ENCODE measurements at places on chromosomes 1 and 21.

DNA sequence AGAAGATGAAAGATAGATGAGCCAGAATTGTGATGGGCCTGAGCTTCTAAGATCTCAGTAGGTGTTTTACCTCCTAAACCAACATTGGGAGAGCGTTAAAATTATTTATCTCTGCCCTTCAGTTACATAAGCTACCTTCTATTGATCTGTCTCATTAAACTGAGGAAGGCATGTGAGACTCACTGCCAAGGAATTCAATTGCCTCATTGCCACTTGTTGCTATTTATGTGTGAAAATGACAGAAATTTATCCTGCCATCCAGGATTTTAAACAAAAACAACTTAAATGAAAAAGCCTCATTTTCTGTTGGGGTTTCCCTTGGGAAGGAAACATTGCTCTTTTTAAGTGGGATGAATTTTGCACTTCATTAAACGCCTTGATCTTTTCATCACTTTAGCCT is 78.7 kb upstream of the RUNX1 start:
- DNase-seq, result peak; percentile 9

- DNase-seq, result no peak
Measured at GRCh38 chr1:20086800-20087199, 16.8 kb downstream of the PLA2G5 start.

DNA sequence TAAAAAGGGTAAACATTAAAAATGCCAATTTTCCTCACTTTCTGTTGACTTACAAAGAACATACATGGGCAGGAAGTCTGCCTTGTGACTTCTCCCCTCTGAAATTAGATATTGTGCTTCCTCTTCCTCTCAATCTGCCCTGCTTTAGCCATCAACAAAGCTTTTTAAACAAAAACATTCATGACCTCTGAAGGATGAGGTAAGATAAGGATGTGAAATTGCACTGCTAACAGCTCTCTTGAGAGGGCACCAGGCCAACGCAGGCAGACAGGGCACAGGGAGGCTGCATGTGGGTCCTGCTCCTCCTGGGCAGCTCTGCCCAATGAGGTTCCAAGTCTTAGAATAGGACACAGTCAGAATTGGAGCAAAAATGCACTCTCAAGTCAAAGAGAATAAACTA is 62.1 kb downstream of the DEGS1 start:
- no peak for DNase-seq

- DNase-seq, result no peak
Measured at GRCh38 chr1:94823116-94823515, 3.0 kb downstream of the SLC44A3 start.

- DNase-seq, result no peak
Measured at GRCh38 chr1:68485431-68486022, 11.4 kb downstream of the DEPDC1 start.

DNA sequence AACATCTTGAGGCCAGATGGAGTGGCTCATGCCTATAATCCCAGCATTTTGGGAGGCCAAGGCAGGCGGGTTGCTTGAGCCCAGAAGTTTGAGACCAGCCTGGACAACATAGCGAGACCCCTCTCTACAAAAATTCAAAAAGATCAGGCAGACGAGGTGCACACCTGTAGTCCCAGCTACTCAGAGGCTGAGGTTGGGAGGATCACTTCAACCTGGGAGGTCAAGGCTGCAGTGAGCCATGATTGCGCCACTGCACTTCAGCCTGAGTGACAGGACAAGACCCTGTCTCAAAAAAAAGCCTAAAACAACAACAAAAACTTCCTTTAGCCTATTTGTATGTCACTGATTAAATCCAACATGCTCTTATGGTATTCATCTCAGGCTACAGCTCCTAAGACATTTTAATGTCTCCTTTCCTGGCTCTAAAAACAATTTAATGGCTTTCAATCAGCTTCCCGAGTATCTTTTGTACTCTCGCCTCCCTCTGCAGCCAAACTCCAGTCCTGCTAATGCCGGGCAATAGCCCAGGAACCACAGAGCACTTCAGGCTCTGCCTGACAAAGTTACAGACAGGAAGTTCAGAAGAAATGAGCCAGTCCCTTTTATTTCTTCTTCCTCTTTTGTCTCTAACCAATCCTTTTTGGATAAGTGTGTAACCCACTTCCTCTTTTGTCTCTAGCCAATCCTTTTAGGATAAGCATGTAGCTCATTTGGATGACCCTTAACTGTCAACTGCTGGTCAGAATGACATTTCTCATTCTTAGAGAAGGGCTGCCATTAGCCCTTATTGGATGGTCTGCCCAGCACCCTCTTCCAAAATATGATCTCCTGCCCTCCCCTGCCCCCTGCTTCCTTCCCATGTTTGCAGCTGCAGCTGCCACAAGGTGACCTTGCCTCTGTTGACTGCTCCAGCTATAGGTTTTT is 6.6 kb upstream of the DOP1B start:
- DNase-seq, result no peak

DNA sequence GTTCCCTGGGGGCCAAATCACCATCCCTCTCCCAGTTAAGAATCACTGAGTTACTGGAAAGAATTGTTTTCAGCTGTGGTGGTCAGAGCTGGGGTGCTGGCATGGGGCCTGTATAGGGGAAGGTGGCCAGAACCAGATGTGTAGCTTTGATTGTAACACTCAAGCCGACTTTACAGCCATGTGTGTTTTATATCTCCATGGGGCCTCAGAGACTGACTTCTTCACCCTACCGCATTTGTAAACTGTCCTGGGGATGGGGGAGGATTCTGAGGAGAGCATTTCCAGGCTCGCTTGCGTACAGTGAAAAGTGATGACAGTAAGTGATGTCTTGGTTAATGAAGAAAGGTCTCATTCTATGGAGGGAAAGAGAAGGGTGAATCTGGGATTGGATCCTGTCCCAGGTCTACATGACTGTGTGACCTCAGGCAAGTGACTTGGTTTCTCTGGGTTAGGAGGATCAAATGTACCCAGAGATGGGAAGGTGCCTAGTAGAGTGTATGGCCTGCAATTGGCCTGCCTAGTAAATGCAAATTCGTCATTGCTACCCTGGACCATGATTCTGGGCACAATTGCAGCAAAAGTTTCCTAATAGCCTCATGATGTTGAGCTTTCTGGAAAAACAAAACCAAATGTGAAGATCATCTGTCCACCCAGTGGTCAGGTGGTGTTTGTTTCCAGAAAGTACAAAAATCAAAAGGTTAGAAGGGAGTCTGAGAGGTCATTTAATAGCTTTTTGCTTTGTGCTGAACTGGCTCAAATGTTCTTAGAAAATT is 49.7 kb upstream of the RCC2 start:
- DNase-seq, result no peak

GRCh38 chr1:160004001-160004400 is 27.8 kb downstream of the PIGM start:
- DNase-seq, result no peak

GRCh38 chr21:35400233-35400939 is 351.3 kb upstream of the RUNX1 start:
- no peak for DNase-seq

DNA sequence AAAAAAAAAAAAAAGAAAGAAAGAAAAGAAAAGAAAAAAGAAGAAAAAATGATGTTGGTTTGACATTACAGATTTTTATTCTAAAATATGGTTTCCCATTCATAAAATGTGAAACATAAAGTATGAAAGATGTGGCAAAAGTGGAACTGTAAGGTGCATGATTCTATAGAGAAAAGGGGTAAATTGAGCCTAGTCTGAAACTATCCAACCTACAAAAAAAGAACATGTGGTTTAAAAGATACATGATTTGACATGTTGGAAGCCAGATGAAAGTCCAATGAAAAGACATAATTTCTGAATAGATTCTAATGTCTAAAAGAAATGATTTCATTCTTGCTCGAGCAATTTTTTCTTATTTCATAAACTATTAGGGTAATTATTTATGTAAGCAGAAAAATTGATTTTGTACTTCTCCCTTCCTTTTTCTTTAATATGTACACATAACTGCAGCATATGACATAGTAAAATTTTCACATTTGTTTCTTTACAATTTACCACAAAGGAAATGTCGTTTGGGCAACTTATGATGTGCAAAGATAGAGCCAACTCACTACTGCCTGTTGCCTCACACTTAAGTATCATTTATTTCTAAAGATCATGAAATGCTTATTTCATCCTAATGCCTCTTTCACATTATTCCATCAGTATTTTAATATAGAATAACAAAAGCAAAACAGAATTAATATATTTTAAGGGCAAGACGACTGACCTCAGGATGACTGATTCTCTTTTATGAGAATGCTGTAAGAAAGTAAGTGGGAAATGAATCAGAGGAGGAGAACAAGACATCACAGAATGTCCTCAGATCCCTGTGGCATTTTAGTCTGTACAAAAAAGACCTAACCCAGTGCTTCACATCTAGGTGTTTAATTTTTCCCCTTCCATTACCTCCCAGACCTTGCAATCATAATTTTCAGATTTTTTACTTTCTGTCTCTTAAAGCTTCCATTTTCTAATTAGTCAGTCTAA is 165.8 kb upstream of the HMCN1 start:
- DNase-seq, result no peak

- no peak for DNase-seq
Measured at GRCh38 chr1:81559662-81560350, 240.9 kb upstream of the ADGRL2 start.
